Right ventricle myocardium superior (tissue), 1 donor: ENCODE measurements at places on chromosomes 12 and 14. TPM values are rescaled to one million over a fixed set of nuclear protein-coding genes. Genes with fewer than 3 reads are reported as not detected.
A peak's percentile ranks its signal among the peaks of the same experiment; 100 is the strongest.

Gene ADAM20
- total RNA-seq, result 0.40 TPM

Gene RFX4
- not detected for total RNA-seq

Gene DENR
- 24.3 TPM for total RNA-seq

DNA sequence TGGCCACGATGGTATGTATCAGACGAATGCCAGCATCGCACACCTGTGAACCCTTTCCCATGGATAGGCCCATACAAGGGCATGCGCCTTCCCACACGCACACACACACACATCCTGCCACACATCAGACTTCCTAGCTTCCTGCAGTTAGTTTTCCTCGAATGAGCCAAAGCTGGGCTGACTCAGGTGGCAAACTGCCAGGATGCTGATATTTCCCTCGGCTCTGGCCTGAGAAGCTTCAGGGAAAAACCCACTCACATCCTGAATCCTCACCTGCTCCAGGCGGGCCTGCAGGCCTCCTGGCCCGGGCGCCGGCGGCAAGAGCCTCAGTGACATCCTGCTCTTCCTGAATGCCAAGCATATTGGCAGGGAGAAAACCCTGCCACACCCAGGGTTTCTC lies 22.4 kb downstream of the CALM1 start:
- DNase-seq, result peak; percentile 75
